Activated naive CD8-positive, alpha-beta T cell treated with anti-CD3 and anti-CD28 coated beads, Interleukin-2, amount 10 ng/mL, durations not matched to agents 7 days and 5 days (primary cell): ENCODE measurements at places on chromosomes 13 and 19.

GRCh38 chr19:15443838-15444237 lies 5.9 kb downstream of the WIZ start:
- no peak for DNase-seq

GRCh38 chr13:53885997-53886396 lies 857.4 kb downstream of the OLFM4 start:
- DNase-seq: no peak

DNA sequence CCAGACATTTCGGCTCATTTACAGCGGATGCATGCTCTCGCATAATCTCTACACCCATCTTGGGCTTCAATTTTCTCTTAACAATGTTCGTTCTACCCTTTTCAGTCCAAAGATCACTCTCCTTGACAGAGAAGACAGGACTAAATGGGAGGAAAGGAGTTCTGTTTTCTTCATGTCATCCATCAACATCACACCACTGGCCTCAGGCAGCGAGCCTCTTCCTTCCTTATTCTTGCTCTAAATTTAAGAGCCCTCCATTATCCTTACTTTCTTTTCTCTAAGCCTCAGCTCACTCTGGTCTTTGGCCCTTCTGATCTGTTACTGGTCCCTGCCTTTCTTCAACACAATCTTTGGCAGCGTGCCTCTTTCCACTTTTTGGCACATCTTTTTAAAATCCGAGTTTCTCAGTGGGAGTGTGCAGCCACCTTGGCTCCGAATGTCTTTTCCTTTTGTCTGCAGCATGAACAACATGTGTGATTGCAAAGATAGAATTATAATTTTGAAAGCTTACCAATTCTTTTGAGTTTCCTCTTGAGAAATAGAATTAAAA lies 98.7 kb downstream of the FAM216B start:
- DNase-seq: no peak

DNA sequence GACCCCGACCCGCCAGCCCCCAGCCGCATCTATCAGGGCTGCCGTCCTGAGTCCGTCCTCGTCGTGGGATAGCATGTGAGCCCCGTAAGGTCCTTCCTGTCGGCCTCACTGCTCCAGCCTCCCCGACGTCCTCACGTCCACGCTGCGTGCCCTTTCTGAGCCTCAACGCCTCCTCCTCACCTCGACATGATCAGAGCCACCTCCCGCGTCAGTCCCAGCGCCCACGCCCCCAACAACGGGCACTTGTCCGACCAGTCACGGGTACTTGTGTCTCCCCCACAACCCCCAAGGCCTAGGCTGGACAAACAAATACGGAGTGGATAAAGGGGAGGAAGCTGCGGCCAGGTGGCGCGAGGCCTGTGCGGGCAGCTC lies 665 bp downstream of the ZNF497 start:
- peak; percentile 69 for DNase-seq

DNA sequence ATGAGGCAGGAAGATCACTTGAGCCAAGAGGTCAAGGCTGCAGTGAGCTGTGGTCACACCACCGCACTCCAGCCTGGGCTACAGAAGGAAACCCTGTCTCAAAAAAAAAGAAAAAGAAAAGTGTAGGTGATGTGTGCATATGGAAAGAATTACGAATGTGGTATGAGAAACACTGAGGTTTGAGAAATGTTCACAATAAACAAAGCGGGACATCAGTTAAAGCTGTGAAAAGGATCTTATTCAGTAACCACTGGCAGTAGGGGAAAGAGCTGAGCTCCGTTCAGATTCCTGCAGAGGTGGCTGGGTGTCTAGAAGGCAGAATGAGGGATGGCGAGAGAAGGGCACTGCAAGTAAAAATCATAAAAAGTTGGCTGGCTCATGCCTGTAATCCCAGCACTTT lies 4.1 kb upstream of the IGSF23 start:
- no peak for DNase-seq

DNA sequence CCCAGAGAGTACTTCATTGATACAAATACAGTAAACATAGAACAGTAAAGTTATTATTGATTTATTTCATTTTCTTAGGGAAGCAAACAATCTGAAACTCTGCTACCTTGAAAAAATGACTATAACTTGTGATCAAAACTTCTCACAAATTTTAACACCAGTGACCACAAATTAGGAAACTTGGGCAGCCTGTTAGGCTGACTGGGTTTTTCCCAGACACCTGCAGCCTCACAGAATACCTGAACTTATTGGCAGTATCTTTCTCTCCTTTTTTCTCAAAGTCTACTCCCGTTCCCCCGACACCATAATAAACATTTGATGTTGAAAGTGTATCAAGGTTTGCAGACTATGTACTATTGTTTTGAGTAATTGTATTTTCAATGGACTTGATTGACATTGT lies 360.5 kb downstream of the LMO7 start:
- no peak for DNase-seq

GRCh38 chr13:99916366-99917103 lies 55.0 kb downstream of the ZIC5 start:
- no peak for DNase-seq

DNA sequence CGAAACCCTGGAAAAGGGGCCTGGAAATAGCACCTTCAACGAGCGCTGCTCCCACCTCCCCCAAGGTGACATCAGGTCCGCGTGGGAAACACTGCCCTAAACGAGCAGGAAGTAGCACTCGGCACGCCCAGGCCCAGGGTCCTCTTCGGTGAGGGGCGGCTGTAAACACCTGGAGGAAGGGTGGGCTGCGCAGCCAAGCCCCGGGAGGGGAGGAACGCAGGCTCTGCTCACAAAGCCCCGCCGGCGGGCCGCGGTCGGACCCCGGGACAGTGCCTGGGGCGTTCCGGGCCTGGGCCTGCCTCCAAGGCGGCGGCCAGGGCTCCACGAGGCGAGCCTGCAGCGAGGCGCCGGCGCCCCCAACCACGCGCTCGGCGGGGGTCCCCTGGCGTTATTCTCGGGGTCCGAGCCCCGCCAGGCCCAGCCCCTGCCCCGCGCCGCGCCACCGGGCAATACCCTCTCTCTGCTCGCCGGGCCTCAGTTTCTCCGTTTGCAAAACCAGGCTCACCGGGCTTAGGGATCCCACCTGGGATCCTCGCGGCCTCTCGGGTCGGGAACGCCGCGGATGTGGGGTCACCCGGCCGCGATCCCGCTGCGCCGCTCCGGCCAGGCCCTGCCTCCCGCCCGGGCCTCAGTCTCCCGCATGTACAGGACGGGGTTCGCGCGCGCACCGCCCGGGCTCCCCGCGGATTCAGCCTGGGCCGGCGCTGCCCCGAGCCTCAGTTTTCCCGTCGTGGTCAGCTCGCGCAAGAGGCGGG lies 630 bp downstream of the RNF126 start:
- DNase-seq: peak; percentile 77

DNA sequence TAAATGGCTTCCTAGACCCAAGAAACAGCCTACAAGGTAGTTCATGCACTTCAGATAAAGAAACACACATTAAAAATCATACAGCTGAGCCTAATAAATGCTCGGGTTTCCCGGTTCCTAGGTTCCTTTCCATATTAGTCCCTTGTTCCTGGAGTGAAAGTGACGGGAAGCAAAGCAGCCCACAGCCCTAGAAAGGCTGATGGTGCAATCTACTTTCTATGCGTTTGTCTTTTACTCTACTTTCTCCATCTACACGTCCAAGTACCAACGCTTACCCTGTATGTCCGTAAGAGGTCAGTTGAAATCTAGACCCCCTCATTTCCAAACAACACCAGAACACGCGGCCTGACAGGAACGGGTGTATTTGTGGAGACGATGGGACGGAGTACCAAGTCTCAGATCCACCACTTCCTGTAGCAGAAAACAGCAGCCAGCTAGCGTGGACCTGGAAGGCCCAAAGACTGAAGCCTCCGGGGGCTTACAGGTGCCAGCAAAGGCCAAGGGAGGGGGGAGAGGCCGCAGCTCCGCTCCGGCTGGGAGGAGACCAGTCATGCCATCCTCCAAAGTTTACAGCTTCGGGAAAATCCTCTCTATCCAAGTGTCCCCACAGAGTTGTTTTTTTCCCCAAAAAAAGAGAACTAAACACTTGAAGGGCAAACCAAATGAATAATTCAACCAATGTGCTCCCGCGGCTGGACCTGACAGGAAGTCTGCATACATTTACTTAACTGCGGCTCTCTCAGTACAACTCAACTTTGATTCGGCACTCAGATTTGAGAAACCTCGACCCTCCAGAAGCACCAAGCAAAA lies 34.1 kb downstream of the STK24 start:
- DNase-seq: peak; percentile 35

DNA sequence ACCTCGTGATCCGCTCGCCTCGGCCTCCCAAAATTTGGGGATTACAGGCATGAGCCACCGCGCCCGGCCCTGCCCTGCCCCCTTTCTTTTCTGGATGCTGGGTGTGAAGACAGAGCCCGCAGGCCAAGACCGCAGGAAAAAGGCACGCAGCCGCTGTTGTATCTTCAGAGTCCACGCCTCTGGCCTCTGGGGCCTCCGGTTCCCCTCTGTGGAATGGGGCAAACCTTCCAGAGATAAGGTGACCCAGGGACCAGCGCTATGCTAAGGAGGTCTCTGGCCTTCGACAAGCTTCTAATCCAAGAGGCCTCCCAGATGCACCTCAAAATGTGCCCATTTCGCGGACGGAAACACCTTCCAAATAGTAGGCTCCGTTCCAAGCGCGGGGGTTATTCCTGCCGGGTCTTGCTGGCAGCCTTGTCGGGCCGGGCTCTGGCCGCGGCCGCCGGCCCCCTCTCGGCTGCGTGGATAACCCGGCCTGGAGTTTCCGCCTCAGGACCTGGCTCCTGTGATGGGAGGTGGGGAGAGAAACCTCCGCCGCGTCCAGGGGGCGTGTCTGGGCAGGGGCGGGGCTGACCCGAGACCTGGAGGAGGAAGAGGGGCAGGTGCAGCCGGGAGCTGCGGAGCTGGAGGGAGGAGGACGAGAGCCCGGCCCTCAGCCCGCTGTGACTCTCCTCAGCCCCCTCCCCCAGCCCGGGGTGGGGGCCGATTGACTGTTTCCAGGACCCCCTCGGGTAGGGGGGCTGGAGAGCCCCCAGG lies 13.1 kb downstream of the TJP3 start:
- DNase-seq: peak; percentile 87

DNA sequence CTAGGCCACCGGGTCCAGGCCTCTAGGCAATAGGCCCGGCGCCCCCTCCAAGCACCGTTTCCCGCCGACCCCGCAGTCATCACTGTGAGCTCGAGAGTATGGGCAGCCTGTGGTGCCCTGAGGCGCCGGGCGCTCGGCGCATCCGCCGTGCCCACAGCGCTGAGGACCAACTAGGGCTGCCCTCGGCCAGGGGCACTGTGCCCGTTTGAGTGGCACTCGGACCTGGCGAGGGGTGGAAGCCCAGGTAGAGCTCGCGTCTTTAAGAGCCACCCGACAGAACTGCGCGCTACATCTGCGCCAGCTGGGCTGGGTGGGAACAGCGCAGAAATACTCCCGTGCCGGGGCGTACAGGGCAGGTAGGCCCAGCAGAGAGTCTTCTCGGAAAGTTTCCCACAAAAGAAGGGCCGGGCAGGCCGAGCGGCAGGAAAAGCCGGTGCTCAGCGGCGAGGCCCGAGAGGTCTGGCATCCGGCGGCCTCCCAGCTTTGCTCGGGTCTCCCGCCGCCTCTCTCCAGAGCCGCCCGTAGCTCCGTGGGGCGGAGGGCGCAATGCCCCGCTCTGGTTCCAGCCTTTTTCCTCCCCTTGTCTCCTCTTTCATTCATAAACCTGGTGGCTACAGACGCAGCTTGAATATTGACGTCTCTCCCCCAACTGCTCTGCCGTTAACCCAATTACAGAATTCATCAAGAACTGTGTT lies 5.4 kb upstream of the SOX1 start:
- DNase-seq: no peak

- no peak for DNase-seq
Observed at GRCh38 chr19:45876411-45877197, 9.3 kb downstream of the IRF2BP1 start.

GRCh38 chr19:15829306-15829698 lies 13.8 kb upstream of the OR10H1 start:
- no peak for DNase-seq

GRCh38 chr13:27359199-27359821 lies 65.1 kb upstream of the GTF3A start:
- peak; percentile 64 for DNase-seq

- no peak for DNase-seq
Observed at GRCh38 chr19:2952953-2953481, 8.2 kb upstream of the ZNF77 start.

GRCh38 chr19:37969695-37970094 lies 62.7 kb downstream of the SIPA1L3 start:
- no peak for DNase-seq

DNA sequence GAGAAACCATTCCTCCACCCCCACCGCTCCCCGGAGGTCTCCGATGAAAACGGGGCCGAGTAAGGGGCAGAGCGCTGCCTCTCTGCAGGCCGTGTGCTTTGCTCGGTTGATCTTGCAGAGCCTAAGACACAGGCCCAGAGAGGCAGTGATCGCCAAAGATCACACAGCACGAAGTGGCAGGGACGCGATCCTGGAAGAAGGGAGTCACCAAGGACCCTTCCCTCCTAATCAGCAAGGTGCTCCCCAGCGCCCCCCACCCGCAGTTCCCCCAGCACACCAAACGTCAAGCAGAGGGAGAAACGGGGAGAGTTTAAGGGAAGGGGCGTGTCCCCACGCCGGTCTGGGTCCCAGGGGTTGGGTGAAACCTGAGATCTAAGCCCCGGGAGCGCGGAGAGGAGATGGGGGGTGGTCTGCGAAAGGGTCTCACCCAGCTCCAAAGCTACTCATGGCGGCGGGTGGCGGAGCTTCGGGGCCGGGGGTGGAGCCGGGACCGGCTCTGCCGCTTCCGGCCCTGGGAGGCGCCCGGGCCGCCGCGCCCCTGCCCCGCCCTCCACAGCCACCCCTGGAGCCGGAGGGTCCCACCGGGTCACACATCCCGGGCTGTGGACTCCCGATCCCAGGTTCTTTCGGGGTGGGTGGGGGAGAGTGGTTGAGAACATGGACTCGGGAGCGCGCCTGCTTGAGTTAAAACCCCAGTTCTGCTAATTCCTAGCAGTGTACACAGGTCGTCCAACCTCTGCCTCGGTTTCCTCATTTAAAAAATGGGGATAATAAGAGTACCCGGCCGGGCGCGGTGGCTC lies at the start of gene EML2:
Gene EML2, minus strand, starts transcription at position 468 of the 800 bp plus-strand sequence. Its CDS starts 21 bp downstream, at position 447.
- DNase-seq: peak; percentile 82

GRCh38 chr19:38564981-38565690 lies 52.6 kb downstream of the MAP4K1 start:
- DNase-seq: peak; percentile 55

DNA sequence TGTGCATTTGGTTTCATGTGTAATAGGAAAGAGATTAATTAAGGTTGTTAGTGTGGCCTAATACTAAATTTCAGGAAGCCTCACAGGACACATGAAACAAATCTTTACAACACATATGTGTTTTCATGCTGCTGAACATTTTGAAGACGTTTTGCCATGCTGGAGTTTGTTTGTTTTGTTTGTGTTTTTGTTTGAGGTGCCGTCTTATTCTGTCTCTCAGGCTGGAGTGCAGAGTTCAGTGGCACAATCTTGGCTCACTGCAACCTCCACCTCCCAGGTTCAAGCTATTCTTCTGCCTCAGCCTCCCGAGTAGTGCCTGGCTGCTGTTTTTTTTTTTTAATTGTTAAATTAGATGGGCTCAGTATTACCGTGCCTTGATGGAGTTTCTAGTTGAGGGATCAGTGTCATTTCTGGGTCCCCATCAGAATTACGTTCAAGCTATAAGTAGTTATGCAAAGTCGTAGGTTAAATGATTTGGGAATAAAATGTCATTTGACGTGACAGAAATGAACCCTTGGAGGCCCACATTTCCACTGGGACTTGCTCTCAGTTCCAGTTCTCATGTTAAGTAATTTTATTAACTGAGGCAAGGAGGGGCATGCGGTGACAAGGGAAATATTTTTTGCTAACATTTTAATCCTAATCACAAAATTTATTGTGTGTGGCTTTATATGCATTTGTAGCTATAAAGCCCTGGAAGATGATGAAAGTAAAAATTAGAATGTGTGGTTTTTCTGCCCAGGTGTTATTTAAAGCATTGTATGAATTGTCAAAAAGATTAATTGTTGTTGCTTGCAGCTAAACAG lies 196.9 kb downstream of the TM9SF2 start:
- no peak for DNase-seq
